ENCODE measurements at places on chromosomes 3 and 15.

GRCh38 chr15:28873006-28873405 lies 12.8 kb upstream of the APBA2 start:
- DNase-seq: no peak

GRCh38 chr15:74683758-74684157 lies 12.1 kb downstream of the EDC3 start:
- DNase-seq: no peak

- peak; percentile 49 for DNase-seq
Measured at GRCh38 chr3:35639254-35640186, at the start of gene ARPP21. TSS of gene ARPP21 (plus strand) at chr3:35639525. CDS start at chr3:35681752, 42,227 bp downstream.

DNA sequence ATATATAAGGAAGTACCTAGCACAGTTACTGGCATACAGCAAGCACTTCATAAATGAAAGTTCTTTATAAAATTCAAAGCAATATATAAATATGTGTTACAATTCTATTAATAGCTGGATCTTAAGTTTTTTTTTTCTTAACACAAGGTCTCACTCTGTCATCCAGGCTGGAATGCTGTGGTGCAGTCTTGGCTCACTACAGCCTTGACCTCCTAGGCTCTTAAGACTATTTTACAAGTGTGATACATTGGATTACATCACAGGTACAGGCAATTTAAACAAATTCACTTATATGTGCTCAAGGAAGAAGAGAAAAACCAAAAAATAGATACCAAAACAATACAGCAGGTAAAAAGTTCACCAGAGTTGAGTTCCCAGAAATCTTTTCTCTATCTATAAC lies 60.6 kb downstream of the ZNF280D start:
- DNase-seq: no peak

GRCh38 chr3:4406746-4407568 lies 60.1 kb downstream of the SUMF1 start:
- no peak for DNase-seq

GRCh38 chr15:60961541-60962485 lies 267.3 kb downstream of the RORA start:
- DNase-seq: no peak

GRCh38 chr3:149003653-149004305 lies 12.4 kb downstream of the GYG1 start:
- DNase-seq: no peak

DNA sequence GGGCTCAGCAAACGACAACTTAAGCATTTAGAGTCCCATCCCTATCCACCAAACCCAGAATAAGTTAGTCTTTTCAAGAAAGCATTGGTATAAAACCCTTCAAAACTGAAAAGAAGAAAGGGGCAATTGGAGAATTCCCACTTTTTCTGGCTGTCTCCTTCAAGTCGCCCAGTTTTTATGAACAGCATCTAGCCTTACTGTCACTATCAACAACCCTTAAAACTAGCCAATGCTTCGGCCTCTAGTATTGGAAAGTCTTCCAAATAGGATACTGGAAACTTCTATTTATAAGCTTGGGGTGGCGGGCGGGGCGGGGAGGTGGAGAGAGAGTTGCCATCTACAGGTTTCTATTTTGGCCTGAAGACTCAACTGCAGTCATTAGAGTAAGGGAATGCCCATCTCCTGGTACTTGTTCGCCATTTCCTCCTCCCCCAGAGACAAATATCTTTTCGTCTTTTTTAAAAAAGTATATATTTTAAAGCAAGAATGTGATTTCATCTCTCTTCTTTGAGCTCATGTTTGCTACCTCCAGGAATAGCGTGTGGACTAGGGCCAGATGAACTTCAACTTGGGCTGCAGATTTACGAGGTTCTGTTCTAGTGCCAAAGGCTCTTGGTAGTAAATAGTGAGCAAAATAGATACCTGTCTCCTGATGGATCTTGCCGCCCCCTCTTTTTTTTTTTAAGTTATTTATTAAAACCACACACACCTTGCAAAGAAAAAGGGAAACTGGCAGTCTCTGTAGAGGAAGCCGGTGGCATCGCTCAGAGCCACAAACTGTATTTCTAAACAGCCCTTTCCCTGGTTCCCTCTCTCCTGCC lies 2.7 kb downstream of the BCL6 start:
- no peak for DNase-seq

- no peak for DNase-seq
Measured at GRCh38 chr3:192382861-192383260, 344.5 kb downstream of the FGF12 start.

DNA sequence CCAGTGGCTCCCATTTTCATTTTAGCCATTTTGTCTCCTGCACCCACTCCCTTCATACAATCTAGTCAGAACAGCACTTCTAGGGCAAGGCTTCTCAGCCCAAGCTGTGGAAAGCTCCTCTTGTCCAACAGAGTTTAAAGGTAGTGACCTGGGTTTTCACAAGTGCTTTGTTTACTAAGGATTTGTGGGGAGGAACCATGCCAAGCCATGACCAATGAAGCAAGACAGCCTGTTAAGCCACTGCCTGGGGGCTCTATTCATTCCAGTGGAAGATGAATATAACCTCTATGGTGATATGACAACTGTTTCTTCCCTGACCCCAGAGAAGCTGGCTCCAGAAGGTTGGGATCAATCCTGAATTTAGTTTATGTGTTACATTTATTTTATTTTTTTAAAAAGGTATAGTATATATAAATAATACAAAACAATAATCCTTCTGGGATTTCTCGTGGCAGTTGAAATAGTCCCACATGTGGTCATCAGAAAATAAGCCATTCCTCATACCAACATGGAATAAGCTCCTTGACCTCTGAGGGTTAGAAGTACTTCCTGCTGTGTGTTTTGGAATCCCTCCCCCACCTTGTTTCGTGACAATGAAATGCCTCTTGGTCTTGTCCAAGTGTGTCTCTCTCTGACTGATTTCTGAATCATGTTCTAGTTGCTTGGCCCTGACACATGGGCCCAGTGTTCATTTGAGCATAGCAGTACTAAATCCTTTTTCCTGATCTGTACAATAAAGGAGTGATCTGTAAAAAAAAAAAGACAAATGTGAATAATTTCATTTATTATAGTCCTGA lies 13.3 kb upstream of the THUMPD3 start:
- no peak for DNase-seq

- DNase-seq: no peak
Measured at GRCh38 chr3:44913868-44914468, 39.6 kb downstream of the TGM4 start.

- DNase-seq: no peak
Measured at GRCh38 chr3:67386451-67386850, 268.0 kb downstream of the SUCLG2 start.

DNA sequence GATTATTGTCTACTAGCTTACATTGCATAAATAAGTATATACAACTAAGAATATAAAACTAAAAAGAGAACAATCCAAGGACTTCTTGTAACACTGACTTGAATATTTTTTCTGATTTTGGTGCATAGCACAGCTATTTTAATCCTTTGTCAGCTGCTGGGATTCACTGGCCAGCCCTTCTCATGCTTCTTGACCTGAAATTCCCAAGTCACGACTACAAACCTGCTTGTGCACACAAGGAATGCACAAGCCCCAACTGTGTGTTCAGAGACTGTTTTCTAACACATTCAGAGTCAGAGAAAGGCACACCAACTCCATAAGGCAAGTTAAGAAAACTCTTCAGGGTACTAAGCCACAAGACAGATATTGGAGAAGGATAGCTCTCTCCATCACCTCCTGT lies 80.9 kb downstream of the TNIK start:
- no peak for DNase-seq

DNA sequence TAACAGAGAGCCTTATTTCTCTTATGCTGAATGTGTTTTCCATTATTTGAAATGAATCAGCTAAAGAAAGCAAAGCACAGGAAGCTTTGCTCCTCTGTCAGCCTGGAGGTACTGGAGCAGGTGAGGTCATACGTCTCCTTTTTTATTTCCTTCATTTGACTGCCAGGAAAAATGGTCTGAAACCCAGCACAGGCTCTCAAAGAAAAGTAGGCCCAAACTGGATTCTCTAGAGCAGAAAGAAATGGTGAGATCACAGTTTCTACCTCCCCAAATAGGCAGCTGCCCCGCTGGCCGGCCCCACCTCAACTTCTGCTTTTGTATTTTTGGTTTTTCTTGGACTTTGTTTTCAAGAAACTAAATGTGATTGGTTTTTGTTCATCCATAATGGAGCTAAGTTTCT lies 95.1 kb downstream of the RPL39L start:
- DNase-seq: no peak

- DNase-seq: no peak
Measured at GRCh38 chr15:52021128-52021671, 2.2 kb downstream of the MAPK6 start.

GRCh38 chr15:25226360-25226759 lies 212.5 kb downstream of the UBE3A start:
- DNase-seq: no peak

- no peak for DNase-seq
Measured at GRCh38 chr15:101434032-101434920, 55.2 kb downstream of the PCSK6 start.

DNA sequence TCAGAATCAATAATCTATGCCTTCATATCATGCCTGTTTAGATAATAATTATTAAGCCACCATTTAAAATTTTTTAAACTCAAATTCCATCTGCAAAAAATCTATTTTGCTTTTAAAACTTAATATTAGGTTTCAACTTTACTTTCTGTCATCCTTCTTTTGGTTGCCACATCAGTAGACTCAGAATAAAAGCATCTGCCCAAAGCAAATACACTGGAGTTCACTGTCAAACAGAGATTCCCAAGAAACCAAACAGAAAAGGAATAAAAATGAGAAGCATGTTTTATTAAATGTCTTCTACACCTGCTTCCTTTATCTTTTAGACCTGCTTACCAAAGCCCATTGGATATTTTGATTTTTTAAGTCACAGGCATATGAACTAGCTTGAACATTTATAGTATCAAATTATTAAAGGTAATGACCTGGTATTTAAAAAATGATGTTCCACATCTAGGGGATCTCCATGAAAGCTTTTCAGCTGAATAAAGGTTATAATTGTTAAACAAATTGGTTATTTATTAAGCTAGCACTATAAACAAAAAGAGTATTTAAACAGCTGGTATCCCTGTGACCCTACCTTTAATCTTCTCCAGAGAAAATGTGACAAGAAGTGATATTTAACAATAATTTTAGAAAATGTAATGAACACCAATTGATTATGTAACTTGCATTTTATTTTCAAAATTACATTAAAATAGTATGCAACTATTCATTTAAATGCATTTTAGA lies 62.5 kb downstream of the ALCAM start:
- DNase-seq: no peak

GRCh38 chr3:120741837-120742197 lies 499 bp downstream of the RABL3 start:
- DNase-seq: no peak

DNA sequence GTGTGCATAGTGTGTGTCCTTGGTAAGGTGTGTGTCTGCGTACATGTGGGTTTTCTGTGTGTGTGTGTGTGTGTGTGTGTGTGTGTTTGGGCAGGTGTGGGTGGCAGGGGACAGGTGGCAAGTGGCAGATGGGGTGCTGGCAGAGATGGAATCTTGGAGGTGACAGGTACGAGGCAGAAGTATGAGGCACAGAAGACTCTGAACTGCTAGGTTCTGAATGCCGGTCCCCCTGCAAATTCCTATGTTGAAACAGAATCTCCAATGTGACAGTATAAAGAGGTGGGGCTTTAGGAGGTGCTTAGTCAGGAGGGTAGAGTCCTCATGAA lies 29.8 kb downstream of the SRPRB start:
- no peak for DNase-seq

GRCh38 chr15:26893351-26894065 lies 26.6 kb downstream of the GABRA5 start:
- no peak for DNase-seq
